NCI-H345 (cell line): ENCODE measurements at places on chromosomes 16 and 17.
A peak's percentile ranks its signal among the peaks of the same experiment; 100 is the strongest.

DNA sequence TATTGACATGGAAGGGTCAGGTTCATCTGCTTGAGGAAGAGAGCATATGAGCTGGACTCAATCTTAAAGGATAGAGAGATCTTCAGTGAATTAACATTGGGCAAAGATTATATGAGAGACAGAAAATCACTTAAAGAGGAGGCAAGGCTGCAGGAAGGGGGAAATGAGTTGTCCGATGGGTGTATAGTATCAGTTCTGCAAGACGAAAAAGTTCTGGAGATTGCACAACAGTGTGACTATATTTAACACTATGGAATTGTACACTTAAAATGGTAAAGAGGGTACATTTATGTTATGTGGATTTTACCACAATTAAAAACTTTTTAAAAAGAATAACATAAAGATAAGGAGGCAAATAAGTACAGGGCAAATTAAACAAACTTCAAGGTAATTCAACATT is 80.7 kb downstream of the HELZ start:
- DNase-seq: no peak

DNA sequence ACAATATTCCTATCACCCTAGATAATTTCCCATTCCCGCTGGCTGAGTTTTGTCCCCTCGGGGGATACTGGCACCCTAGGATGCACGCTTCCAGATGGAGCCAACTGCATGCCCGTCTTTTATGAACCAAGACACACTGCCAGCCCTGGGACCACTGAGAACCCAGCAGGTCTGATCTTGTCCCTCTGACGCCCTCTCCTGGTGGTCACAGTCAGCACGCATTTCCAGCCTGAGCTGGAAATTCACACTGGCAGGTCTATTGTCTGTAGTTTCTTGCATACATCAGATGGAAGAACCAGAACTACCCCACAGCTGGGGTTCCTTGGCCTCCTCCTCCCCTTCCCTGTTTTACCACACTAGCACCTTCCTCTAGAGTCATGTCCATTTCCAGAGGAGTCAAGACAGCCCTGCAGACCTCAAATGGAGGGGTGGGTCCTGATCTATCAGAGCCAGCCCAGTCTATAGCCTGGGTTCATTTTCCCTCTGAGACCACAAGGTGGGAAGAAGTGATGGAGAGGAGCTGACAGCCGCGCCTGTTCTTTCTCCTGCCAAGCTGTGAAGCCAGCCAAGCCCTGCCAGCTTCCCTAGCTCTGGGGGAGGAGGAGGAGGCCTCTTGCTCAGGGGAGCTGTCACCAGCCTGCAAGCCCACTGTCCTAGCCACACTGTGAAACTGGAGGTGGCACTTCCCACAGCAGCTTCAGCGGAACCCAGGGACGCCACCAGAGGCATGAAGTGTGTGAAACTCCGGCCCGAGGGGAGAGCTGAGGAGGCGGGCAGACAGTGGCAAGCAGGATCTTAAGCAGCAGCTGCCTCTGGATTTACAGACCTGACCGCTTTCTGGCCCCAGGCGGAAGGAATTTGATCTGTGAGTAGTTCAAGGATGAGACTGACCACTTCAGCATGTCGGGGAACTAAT is 29.3 kb downstream of the MXRA7 start:
- peak; percentile 49 for DNase-seq

DNA sequence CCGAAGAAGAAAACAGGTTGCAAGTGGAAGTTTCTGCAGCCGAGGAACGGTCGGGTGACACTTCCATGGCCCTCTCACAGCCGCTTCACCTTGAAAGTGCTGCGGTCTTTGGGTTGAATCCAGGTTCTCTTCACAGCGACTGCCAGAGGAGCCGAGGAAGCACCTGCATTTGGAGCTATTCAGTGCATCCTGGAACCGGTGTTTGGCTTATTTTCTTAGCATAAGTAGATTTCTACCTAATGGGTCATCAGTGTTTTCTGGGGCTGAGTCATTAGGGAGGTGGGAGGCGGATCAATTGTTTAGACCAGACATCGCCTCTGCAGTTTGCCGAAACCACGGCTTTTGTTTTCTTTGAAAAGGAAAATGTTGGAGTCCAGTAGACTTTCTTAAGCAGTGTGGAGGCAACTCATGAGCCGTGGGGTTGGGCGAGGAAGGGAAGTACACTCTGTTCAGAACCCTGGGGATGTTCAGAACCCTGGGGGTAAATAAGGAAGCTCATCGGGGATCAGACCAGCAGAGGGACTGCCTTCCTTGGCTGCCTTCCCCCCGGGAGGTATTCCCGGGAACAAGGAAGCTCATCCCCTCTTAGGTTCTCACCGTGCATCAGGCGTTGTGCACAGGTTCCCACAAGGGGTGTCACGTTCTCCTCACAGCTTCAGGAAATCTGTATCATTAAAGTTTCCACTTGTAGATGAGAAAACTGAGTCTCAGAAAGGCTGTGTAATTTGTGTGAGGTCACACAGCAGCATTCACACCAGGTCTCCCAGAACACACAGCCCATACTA is 361.5 kb downstream of the SNX29 start:
- no peak for DNase-seq

DNA sequence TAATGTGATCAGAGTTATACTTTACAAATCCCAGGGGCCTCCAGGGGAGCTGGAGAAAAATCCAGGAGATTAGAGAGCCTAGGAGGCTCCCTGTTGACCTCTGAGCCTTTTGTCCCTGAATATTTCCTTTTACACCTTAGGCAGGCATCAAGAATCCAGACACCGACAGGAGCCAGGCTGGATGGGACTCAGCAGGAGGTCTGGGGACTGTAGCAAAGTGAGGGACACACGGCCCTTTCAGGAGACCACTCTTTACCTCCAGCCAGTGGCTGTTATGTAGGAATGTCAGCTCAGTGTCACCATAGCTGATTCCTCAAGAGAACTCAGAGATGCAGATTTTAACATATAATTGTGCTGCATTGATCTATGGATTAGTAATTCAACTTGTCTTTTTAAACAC is 198.4 kb downstream of the SHISA9 start:
- DNase-seq: no peak

DNA sequence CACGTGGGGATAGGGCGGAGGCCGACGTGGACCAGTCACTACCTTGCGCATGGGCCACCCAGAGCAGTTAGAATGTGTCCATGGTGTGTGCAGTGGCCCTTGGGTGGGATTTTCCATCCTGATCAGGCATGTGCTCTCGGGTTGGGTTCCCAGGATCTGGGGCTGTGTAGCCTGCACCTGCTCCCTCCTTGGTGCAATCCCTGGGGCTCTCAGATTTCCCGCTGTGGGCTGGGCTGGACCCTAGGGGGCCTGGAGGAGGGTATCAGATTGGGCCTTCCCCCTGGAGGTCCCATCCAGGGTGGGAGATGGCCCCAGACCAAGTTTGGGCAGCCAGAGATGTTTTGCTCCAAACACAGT is 1.3 kb downstream of the SMTNL2 start:
- DNase-seq: no peak

- DNase-seq: no peak
Measured at GRCh38 chr16:86355951-86356350, 154.4 kb upstream of the FOXF1 start.

DNA sequence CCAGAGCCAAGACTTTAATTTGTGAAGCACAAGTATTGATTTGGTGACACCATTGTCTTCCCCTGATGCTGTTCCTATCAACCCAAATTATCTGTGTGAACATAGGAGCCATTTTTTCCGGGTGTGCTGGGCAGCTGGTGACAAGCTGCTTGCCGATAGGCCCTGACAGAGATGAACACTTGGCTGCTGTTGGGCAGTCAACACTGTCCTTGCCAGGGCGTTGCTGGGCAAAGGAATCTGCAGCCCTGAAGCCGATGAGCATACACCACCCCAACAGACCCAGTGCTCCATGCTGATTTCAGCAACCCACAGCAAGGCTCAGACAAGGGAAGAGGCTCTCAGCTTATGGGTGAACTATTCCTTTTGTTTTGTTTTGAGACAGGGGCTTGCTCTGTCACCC is 105.4 kb downstream of the YPEL2 start:
- no peak for DNase-seq

GRCh38 chr16:14509055-14509454 is 121.0 kb downstream of the PARN start:
- DNase-seq: no peak

GRCh38 chr16:65950211-65950610 is 416.3 kb upstream of the CDH5 start:
- DNase-seq: no peak
